ENCODE measurements at places on chromosomes 7 and 10. TPM values are rescaled to one million over a fixed set of nuclear protein-coding genes. Genes with fewer than 3 reads are reported as not detected.

NEURL1 gene
- 1.8 TPM for total RNA-seq

KCNH2 gene
- total RNA-seq = 10.7 TPM

HILPDA gene
- 46.7 TPM for total RNA-seq

MYPN gene
- total RNA-seq = not detected

RGR gene
- total RNA-seq = 0.23 TPM

FAM25A gene
- not detected for total RNA-seq

SYT15 gene
- 1.4 TPM for total RNA-seq

UPK3BL2 gene
- 8.6 TPM for total RNA-seq

HOXA1 gene
- 3.5 TPM for total RNA-seq

METTL27 gene
- total RNA-seq = 2.3 TPM

TMEM60 gene
- total RNA-seq = 22.9 TPM

GIMAP1 gene
- total RNA-seq = not detected

RASSF4 gene
- total RNA-seq = 16.4 TPM

CALML5 gene
- not detected for total RNA-seq

SRRM3 gene
- total RNA-seq = 4.9 TPM

DLX6 gene
- total RNA-seq = 0.26 TPM

STN1 gene
- 13.2 TPM for total RNA-seq

NPC1L1 gene
- 0.18 TPM for total RNA-seq

PDK4 gene
- total RNA-seq = not detected

LEP gene
- total RNA-seq = not detected

PLEKHS1 gene
- total RNA-seq = not detected

AGMO gene
- total RNA-seq = 0.51 TPM

CFAP58 gene
- 0.44 TPM for total RNA-seq

MAGI2 gene
- total RNA-seq = 10.0 TPM

NXPH1 gene
- 1.0 TPM for total RNA-seq

TAC1 gene
- 0.45 TPM for total RNA-seq

PRSS37 gene
- total RNA-seq = not detected

MYO3A gene
- 0.82 TPM for total RNA-seq

SEPTIN14 gene
- not detected for total RNA-seq

UNCX gene
- total RNA-seq = 2.4 TPM

MRPS16 gene
- 105 TPM for total RNA-seq

TBATA gene
- not detected for total RNA-seq

FGL2 gene
- total RNA-seq = not detected

FZD1 gene
- total RNA-seq = 9.2 TPM

CNPY1 gene
- 2.4 TPM for total RNA-seq

RADIL gene
- total RNA-seq = 13.8 TPM

ACTL6B gene
- 2.4 TPM for total RNA-seq

SUGCT gene
- 5.9 TPM for total RNA-seq

CAMK1D gene
- 6.4 TPM for total RNA-seq

NCOA4 gene
- total RNA-seq = 78.6 TPM

PITX3 gene
- total RNA-seq = not detected

FEZF1 gene
- total RNA-seq = not detected

RNF148 gene
- total RNA-seq = not detected

BTRC gene
- total RNA-seq = 35.5 TPM

PLXDC2 gene
- 4.1 TPM for total RNA-seq

RRP12 gene
- total RNA-seq = 42.1 TPM

TEX47 gene
- total RNA-seq = not detected

LLCFC1 gene
- not detected for total RNA-seq

C7orf33 gene
- total RNA-seq = not detected

WDR37 gene
- 19.5 TPM for total RNA-seq

NKX2-3 gene
- not detected for total RNA-seq

CALY gene
- total RNA-seq = 0.82 TPM

DCLRE1A gene
- total RNA-seq = 19.4 TPM

SH2B2 gene
- total RNA-seq = 16.4 TPM

MUC12 gene
- total RNA-seq = 7.8 TPM

DOCK4 gene
- 15.3 TPM for total RNA-seq
